Activated CD8-positive, alpha-beta T cell treated with anti-CD3 and anti-CD28 coated beads, Interleukin-2, amount 10 ng/mL, durations not matched to agents 7 days and 5 days (primary cell): ENCODE measurements at places on chromosomes 6 and 20. TPM values are rescaled to one million over a fixed set of nuclear protein-coding genes. Genes with fewer than 3 reads are reported as not detected.

GRCh38 chr20:50211091-50211490 is 20.5 kb downstream of the CEBPB start:
- no peak for DNase-seq

- peak; percentile 77 for DNase-seq
Observed at GRCh38 chr20:49384437-49385434, 97.7 kb downstream of the KCNB1 start.

DNA sequence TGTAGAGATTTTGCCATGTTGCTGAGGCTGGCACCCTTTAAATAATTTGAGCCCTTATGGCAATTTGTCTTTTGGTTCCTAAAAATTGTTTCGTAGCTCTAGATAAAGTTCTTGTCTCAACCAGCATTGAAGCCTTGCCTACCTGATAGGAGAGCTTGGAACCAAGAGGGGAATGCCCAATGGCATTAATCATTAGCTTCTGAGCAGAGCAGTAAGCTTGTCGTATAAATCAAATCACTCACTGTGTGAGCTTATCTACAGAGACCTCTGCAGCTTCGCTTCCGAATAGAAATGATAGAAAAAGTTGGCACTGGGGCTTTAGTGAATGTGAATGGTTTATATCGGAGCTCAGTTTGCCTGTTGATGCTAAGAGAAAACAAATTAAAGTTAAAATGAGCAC is 10.7 kb downstream of the ANKRD6 start:
- no peak for DNase-seq

- no peak for DNase-seq
Observed at GRCh38 chr6:151286214-151286613, 46.4 kb downstream of the AKAP12 start.

DNA sequence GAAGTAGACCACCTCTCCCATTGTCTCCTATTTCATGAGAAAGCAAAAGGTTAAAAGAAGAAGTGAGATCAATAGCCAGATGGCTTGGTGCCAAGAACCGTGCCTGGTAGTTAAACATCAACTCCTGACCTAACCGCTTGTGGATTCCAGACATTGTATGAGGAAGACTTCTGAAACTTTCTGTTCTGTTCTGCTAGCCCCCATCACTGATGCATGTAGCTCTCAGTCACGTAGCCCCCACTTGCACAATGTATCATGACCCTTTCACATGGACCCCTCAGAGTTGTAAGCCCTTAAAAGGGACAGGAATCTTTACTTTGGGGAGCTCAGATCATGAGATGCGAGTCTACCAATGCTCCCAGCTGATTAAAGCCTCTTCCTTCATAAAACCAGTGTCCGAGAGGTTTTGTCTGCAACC is 301.2 kb downstream of the RNGTT start:
- DNase-seq: no peak

DNA sequence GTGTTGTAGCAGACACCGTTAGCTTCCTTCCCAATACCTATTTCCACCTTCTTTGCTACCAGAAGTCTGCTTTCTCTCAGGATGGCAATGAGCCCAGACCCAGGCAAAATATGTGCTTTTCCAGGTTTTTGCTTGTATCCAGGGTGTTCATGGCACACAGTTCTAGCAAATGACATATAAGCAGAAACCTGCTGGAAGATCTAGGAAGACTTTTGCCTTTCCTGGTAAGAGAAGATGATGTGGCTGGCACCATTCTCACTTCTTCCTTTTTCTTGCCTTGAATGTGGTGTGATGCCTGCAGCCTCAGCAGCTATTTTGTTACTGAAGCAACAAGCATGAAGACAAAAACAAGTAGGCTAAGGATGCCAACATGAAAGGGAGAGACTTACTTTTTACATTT is 19.2 kb upstream of the TBC1D22B start:
- DNase-seq: no peak

DNA sequence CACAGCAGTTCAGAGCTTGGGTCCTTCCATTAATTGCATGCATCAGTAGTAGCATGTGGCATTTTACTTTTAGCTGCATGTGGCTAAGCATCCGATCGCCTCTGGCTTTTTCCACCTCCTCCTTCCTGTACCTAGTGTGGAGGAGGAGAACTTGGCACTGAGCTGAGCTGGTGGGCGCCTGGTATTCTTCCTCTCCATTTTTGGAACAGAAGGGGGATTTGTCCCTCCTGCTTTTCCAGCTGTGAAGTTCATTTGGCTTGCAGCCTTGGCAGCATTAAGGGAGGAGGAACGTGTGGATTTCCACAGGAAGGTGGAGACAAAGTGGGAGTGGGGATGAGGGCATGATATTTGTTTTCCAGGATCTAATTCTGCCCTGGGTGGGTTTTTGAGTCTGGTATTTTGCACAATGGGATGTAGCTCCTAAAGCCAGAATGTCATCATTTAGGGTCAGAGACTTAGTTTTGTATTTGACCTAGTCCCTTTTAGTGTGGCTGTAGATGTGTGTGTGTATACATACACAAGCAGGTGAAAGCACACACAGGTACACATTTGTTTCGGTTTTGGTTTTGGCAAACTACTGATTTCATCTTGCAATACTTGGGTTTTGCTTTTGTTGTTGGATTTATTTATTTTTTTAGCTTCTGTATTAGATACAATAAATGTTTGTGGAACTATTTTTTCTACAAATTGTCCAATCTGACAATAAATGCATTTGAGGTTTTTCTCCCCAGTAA is 90.0 kb downstream of the SASH1 start:
- DNase-seq: no peak

The CFB gene
- not detected for total RNA-seq

The PNLDC1 gene
- total RNA-seq: 0.79 TPM

The MOXD1 gene
- total RNA-seq: not detected

The NFYA gene
- total RNA-seq: 32.5 TPM

The TINAG gene
- total RNA-seq: not detected

The ARMH2 gene
- total RNA-seq: 1.7 TPM
